NCI-H1105 treated with DMSO at 0.1 percent for 48 hours (cell line): ENCODE measurements at places on chromosomes 6 and 20.

GRCh38 chr6:154542747-154543146 is 32.3 kb upstream of the CNKSR3 start:
- DNase-seq, result no peak

DNA sequence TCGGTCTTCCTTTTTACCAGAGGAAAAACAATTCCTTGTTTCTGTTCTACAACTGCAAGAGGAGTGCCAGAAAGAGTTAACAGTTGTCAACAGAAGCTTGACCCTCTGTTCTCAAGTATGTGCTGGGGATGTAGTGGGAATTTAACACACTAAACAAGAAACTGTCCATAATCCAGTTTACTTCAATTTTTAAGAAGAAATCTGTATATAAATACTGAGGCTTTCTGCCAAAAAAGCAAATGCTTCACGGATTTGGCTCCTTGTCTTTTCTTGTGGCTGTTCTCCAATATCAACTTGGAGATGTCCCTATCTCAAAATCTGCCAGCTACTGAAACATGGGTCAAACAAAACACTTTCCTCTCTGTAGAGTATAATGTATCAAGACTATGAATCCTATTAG is 26.8 kb downstream of the REV3L start:
- no peak for DNase-seq

DNA sequence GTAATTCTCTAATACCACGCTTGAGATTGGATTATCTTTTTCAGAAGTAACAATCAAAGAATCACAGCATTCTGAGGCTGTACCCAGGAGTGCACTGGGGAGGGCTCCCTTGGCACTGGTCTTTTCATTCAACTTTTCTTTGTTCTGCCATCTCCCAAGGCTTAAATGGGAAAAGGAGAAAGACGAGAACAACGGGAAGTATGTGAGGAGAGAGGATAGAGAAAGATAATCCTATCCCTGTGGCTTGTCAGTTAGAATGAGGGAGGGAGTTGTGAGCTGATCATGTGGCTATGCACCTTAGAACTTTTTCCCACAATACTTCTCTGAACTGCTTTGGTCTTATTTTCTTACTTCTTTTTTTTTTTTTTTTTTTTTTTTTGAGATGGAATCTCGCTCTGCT is 83.1 kb downstream of the CAP2 start:
- no peak for DNase-seq

DNA sequence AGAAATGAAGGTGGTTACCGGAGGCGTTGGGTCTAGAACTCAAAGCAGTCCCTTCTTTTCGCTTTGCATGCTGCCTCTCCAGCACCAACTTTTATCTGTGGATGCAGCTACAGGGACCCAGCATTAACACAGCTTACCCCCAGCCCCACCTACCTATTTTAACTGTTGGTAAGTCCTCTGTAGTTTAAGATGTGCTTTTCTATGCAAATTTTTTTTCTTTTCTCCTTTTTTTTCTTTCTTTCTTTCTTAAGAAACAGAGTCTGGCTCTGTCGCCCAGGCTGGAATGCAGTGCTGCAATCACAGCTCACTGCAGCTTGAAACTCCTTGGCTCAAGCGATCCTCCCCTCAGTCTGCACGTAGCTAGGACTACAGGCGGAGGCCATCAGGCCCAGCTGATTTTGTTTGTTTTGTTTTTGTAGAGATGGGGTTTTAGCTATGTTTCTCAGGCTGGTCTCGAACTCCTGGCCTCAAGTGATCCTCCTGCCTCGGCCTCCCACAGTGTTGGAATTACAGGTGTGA is 6.5 kb upstream of the USP45 start:
- peak; percentile 71 for DNase-seq

DNA sequence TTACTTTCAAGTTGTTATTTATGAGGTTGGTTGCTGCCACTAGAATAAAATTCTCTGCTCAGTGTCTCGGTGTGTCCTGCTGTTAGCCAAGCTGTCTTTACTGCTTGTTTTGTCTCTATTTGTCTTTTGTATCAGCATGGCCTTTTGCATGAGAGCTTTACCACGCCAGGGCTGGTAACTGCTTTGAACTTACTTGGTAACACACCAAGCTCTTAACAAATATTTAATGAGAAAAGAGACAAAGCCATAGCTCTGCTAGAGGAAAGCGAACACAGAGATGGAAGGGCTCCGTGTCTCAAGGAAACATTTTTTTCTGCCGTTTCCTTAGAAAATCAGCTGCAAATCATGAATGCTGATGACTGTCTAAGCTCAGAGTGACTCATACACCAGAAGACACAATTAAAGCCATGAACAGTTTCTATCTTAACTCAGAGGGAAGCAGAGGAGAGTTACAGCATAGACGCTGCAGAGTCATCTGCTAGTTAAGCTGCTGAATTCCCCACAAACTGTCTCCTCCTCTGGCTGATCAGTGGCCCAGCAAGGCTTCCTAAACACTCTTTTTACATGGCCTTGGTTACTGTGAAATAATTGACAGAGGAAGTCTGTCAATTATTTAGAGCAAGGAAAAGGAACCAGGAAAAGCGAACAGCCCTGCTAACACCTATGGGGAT is 44.8 kb downstream of the AGPAT4 start:
- DNase-seq, result no peak

- no peak for DNase-seq
Observed at GRCh38 chr20:10783707-10784553, 110.1 kb upstream of the JAG1 start.

GRCh38 chr6:136873748-136874147 is 48.4 kb upstream of the SLC35D3 start:
- DNase-seq, result no peak

DNA sequence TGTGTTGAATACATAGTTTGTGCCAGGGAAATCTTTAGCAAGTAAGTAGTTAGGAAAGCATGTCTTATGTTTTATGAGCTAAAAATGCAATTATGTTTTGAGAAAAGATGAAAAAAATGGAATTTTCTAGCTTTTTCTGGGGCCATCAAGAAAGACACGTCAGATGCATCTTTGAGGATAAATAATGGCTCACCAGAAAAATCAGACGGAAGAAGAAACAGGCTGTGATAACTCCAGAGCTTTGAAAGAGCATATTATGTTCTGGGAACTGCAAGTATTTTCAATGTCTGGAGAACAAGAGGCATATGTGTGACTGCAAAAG is 173.7 kb downstream of the CLVS2 start:
- DNase-seq, result no peak

DNA sequence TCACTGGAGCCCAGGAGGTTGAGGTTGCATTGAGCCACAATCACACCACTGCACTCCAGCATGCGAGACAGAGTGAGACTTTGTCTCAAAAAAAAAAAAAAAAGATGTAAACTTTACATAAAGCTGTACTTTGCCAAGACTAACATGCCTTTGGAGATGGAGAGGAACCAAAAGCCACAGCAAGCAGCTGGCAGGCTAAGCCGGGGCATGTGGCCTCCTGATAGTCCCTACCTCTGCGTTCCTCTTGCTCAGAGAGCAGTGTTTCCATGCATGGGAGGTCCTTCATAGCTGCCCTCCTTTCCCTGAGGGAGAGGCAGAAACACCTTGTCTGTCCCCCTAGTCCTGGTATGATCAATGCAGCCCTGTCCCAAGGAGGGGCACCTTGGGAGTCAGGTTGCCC is 35.2 kb downstream of the SPATA2 start:
- DNase-seq, result no peak

DNA sequence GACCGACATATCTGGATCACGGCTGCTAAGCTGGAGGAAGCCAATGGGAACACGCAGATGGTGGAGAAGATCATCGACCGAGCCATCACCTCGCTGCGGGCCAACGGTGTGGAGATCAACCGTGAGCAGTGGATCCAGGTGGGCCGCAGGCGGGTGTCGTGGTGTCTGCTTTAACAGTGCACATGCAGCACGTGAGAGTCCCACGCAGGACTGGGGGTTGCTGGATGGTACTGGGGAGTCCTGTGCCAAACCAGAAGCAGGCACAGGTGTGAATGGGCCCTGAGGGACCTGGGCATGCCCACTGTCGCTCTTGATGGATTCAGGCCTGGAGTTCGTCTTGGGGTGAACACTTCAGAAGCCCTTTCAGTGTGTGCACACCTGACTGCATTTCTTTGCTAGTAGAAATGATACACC is 24.6 kb upstream of the C20orf204 start:
- DNase-seq, result no peak

- DNase-seq, result no peak
Observed at GRCh38 chr20:2212456-2213015, 83.3 kb upstream of the TGM3 start.

DNA sequence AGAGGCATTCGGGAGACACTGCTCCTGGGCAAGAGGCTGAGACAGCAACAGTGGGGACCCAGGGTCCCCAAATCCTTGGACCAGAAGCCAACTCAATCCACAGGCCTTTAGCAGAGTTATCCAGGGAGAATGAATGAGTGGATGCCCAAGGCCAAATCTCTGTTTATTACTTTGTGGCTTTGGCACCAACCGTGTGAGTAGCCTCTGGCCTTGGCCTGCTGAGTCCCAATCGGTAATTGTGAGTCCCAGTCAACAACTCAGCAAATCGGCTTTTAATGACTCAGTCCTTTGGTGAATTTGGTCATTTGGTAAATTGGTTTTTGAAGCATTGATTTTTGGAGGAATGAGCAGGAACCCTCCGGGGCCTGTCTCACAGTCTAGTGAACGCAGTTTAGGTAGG is 29.1 kb upstream of the ECI2 start:
- DNase-seq, result no peak

- DNase-seq, result peak; percentile 62
Observed at GRCh38 chr6:17600527-17601385, 654 bp downstream of the FAM8A1 start.

GRCh38 chr20:1965520-1966351 is 28.1 kb downstream of the PDYN start:
- DNase-seq, result peak; percentile 85

GRCh38 chr6:158698931-158699330 is 49.1 kb downstream of the SYTL3 start:
- DNase-seq, result no peak

- DNase-seq, result no peak
Observed at GRCh38 chr20:46828471-46828870, 66.2 kb upstream of the EYA2 start.

- DNase-seq, result no peak
Observed at GRCh38 chr20:14924433-14924832, 587.0 kb upstream of the FLRT3 start.

GRCh38 chr6:148325316-148326068 is 17.1 kb upstream of the SASH1 start:
- no peak for DNase-seq

- DNase-seq, result peak; percentile 69
Observed at GRCh38 chr6:142112451-142113061, 20.2 kb upstream of the GJE1 start.

- DNase-seq, result no peak
Observed at GRCh38 chr6:16486661-16487060, 248.3 kb downstream of the GMPR start.

GRCh38 chr6:73648166-73648565 is 5.6 kb downstream of the SLC17A5 start:
- DNase-seq, result no peak

DNA sequence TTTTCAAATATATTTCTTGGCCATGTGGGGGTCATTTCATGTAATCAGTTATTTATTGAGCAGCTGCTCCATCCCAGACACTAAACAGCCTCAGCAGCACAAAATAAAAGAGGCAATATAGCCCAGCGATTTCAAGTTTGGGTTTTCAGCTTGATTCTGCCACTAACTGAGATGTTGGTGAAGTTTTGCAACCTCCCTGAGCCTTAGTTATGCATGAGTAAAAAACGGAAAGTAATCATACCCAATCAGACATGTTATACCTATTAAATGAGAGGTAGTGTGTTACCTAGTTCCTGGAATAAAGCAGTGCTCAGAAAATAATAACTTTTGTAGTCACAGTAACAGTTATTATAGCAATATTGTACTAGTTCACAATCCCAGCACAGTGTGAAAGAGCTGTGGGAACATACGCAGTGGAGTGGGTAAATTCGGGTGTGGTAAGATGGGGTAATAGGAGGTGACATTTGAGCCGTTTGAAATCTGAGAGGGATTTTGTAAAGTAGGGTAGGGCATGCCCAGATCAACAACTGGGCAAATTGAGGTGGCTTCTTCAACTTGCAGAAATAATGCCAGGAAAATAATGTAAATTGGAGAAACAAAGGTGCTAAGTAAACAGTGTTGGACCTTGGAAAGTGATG is 1.5 kb downstream of the SLC9A8 start:
- no peak for DNase-seq

DNA sequence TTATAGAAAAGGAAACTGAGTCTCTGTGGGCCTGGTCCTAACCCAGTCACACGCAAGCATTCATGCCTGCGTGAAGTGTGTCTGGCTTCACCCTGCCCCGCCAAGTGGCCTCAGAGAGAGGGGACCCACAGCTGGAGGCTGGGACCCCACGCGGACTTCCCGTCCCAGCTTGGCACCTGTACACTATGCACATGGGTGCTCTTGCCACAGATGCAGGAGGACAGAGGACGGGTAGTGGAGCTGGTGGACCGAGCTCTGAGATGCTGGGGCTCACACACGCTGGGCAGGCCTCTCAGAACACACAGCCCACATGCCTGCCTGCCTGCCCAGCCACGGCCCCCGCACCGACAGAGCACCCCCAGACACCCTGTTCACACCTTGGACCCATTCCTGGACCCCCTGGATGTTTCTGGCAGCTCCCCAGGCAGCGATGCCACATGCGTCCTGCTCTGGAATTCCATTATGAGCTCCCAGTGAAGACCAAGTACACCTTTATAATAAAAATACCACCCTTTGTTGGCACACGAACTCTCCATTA is 24.9 kb upstream of the SMOC2 start:
- DNase-seq, result no peak

- DNase-seq, result no peak
Observed at GRCh38 chr6:160789263-160790027, 87.4 kb downstream of the PLG start.

DNA sequence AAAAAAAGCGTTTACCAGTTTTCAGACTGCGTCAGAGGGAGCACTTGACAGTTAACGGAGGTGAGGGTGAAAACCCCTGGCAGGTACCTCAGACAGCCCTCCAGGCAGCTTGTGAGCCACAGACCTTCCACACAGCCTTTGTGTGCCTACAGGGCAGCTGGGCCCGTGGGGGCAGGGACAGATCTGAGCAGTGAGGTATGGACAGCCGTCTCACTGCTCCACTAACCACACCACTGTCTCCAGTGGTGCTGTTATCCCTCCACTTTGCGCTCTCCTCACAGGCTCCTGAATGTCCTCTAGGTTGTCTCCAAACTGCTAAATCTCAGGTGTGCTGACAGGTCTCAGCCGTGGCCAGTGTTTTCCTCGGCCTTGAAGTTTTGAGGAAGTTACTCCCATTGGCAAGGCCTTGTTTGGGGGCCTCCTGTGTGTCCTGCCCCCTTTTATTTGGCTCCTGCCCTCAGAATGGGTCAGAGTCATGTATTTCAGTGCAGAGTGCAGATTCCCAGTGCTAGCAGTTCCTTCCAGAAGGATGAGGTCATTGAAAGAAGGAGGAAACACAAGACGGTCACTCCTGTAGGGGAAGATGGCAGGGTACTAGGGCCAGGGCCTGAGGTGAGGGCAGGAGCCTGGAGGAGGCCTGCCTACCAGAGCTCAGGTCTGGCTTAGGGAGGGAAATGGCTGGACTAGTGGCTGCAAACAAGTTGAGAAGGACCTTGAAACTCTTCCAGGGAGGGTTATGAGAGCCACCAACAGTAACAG is 11.8 kb downstream of the GFRA4 start:
- no peak for DNase-seq
